CD4-positive, alpha-beta memory T cell (primary cell): ENCODE measurements at places on chromosomes 3 and 15. TPM values are rescaled to one million over a fixed set of nuclear protein-coding genes. Genes with fewer than 3 reads are reported as not detected.

The CCDC39 gene
- not detected for total RNA-seq

The CAND2 gene
- total RNA-seq, result 2.2 TPM

The RTP2 gene
- total RNA-seq, result not detected

The SNTN gene
- total RNA-seq, result not detected
